ENCODE measurements at places on chromosomes 4 and X.

GRCh38 chrX:8455557-8455956, 9.1 kb upstream of the VCX3B start:
- DNase-seq, result no peak

- DNase-seq, result no peak
Observed at GRCh38 chr4:128358231-128358912, 70.8 kb upstream of the PGRMC2 start.

DNA sequence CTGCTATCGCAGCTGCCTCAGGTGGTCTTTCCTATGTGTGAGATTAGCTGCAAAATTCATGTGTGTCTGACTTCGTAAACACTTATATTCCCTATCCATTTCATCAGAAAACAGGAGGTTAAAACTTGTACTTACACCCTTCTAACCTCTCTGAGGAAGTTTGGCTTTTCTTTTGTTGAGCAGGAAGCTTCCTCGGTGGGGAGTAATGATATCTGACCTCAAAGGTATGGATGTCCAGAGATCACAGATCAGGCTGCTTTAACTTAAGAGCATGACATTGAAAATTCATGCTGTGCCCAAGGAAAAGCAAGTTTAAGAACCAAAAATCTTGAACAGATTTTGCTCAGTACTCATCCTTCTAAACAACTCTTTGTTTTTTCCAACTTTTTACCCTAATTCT, 429.1 kb downstream of the STIM2 start:
- DNase-seq, result no peak

- DNase-seq, result no peak
Observed at GRCh38 chrX:106246511-106246910, 78.4 kb downstream of the PWWP3B start.

- no peak for DNase-seq
Observed at GRCh38 chr4:4792466-4792865, 67.0 kb upstream of the MSX1 start.

- no peak for DNase-seq
Observed at GRCh38 chr4:8819473-8820177, 52.0 kb downstream of the HMX1 start.

GRCh38 chr4:33262824-33263223, 2542.7 kb downstream of the PCDH7 start:
- DNase-seq, result no peak

Measured in NCI-H1930 (cell line).